ENCODE measurements at places on chromosomes 3 and 15.
A peak's percentile ranks its signal among the peaks of the same experiment; 100 is the strongest.

DNA sequence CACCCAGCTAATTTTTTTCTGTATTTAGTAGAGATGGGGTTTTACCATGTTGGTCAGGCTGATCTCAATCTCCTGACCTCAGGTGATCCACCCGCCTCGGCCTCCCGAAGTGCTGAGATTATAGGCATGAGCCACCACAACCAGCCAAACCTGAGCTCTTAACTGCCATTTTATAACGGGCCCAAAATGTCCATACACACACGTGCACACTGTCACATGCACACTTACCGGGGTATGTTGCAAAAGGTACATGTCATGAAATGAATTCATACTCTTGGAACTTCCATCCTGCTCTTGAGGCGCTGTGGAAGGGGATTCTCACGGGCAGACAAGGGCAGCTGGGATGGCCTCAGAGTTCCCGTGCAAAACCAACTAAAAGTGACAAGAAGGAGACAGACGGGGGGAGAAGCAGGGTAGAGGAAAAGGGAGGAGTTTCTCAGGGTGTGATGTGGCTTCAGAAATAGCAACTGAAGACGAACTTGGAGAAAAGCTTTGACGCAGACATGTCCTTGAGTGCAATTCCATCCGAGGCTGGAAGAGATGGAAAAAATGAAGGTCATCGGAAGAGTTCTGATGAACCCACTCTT is 110.9 kb downstream of the BDH1 start:
- no peak for DNase-seq

DNA sequence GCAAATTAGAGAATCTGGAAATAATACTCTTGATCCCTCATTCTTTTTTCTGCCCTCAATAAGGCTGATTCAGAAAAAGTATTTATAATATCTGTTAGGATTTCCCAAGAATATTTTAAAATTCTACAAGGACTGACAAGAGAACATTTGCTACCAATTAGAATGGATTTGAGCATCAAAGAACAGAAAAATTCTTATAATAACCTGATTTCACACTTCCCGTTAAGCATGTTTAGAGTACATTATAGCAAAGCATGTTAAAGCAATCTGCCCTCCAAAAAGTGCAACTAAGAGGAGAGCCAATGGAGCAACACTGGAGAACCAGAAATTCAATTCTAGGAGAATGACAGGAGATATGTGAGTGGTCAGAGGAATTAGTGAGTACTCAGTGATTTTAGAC is 57.2 kb downstream of the THBS1 start:
- DNase-seq, result no peak

DNA sequence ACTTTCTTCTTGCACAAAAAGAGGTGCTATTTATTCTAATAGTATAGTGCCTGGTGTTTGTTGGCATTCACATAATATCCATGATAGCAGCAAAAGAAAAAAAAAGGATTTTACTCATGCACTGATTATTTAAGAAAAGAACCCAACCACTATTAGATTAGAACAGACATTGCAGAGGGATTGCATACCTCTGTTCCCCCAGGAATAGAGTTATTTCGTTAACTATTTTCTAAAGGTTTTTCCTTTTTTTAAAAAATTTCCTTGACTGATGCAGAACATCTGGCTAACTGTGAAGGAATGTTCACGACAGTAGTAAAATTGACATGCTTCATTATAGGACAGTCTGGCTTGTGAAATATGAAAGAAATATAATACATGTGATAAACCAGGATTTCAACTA is 136.6 kb upstream of the PTX3 start:
- DNase-seq, result no peak

GRCh38 chr3:124322966-124323365 is 331.0 kb upstream of the ROPN1 start:
- DNase-seq, result no peak

- DNase-seq, result no peak
These were observed 3.0 kb downstream of the FAM174B start for GRCh38 chr15:92652576-92652966.

DNA sequence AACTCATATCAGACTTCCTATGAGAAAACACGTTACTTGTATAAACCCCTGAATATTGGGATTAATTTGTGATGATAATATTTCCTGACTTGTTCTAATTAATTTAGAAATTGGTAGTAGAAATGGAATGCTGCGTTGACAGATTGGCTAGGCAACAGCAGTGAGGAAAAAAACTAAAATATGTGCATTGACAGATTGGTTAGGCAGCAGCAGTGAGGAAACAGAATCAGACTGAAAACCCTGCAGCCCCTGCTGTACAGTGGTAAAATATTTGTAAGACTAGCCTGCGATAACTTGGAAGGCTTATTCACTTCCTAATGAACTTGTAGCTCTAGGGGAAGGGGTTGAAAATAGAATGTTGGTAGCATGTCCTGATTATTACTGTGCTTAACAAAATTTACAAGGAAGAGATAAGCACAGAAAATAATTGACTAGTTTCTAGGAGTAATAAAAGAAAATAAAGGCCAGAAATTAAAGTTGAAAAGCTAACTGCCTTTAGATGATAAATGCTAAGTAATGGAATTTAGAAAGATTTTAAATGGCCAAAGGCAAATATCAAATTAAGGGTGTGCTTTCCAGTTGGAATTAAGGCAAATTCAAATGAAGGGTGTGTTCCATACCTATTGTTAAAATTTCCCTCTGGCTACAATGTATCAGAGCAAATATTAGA is 29.9 kb upstream of the IL16 start:
- no peak for DNase-seq

DNA sequence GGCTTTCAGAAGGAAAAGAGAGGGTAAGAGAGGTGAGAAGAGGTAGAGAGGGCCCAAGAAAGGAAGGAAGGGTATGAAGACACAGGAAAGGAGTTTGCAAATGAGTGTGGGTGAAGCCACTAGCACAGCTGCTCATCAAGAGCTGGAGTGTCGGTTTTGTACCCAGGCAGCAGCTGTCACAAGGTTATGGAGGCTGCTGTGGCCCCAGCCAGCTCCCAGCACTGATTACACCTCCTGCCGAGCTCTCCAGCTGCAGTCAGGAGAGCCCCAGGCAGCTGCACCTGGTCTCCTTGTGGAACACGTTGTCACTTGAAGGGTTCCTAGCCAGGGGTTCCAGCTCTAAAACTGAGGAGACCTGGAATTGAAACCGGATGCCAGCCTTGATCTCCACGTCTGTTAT is 60.4 kb upstream of the CHD2 start:
- peak; percentile 89 for DNase-seq

DNA sequence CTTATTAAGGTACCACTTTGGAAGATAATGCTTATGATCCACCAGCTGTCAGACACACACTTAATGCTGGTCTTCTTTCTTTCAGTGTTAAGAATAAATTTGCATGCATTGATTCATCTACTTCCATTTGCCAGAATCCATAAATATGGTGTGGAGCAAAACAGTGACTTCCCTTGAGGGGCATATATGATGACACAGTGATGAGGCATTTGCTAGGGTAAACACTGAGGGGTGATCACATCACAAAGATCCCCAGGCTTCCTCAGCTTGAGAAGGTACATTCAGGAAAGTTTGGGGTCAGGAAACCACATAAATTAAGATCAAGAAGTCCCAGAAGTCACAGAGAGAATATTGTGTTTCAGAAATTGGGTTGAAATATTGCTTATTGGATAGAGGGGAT is 9.9 kb upstream of the ZBED2 start:
- DNase-seq, result no peak

DNA sequence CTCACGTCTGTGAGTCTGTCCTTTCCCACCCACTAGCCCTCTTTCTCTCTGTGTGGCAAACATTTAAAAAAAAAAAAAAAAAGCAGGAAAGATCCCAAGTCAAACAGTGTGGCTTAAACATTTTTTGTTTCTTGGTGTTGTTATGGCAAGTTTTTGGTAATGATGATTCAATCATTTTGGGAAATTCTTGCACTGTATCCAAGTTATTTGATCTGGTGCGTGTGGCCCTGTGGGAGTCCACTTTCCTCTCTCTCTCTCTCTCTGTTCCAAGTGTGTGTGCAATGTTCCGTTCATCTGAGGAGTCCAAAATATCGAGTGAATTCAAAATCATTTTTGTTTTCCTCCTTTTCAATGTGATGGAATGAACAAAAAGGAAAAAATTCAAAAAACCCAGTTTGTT is 97.7 kb downstream of the GAP43 start:
- no peak for DNase-seq

- no peak for DNase-seq
These were observed 242.1 kb upstream of the NR2E3 start for GRCh38 chr15:71568227-71568626.

- DNase-seq, result no peak
These were observed 1036.3 kb downstream of the TBL1XR1 start for GRCh38 chr3:176160997-176161396.

GRCh38 chr3:22141769-22142168 is 390.8 kb upstream of the ZNF385D start:
- no peak for DNase-seq

DNA sequence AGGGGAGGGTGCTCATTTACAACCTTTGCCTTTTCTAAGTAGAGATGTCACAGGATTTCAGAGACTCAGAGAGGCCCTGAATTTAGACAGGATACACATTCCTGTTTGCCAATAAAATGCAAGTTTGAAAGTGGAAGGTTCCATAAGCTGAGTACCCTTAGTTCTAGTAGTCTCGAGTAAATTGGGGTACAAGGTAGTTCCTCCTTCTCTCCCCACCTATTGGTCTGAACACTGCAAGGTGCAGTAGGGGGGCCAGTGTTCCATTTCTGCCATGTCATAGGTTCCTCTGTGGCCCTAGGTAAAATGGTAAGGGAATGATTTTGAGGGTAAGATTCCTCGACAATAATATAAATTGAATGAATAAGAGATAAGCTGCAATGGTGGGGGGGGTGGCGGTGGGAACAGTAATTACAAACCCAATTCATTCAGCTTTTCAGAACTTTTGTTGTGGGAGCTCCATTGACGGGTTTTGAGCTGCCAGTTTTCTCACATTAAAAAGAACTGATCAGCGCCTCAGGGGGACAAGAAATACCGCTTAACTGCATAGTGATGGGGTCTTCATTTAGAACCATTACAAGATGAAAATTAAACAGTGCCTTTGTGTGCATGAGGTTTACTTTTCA is 5.9 kb downstream of the SOX2 start:
- no peak for DNase-seq

DNA sequence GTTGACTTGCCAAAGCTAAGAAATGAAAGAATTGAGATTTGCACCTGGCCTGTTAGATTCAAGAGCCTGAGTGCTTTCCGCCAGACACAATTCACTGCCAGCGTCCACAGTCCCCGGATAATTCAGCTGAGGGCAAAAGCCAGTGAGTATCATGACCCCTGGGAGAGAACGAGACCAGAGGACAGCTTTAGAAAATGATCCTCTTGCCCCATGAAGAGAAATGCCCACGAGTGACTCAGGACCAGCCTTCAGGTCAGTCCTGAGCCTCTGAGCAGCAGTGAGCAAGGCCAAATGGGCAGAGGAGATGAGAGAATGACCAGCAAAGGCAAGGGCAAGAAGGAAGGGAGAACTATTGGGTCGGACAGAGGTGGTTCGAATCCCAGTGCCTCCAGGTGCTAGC is 273.5 kb downstream of the FAM43A start:
- DNase-seq, result no peak

- no peak for DNase-seq
These were observed 5.2 kb downstream of the SST start for GRCh38 chr3:187665010-187665409.

DNA sequence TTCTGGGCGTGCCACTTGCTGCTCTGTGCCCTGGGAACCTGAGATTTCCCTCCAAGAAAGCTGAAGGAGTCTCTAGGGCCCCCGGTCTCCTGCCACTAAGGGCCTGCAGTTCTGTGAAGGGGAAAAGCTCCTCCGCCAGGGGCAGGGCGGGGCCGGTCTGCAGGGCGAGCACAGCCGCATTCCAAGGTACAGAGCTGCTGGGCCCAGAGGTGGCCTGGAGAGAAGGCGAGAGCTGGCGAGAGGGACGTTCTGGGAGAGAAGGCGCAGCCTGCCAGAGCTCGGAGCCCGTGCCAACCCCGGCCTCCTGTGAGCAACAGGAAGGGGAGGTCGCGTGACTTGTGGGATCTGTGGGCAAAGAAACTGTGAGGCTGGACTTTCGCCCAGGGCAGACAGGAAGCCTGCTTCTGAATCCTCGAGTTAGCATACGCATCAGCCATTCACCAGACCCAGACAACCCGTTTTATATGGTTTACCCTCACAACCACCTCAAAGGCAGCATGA is 500.4 kb downstream of the SHQ1 start:
- no peak for DNase-seq

DNA sequence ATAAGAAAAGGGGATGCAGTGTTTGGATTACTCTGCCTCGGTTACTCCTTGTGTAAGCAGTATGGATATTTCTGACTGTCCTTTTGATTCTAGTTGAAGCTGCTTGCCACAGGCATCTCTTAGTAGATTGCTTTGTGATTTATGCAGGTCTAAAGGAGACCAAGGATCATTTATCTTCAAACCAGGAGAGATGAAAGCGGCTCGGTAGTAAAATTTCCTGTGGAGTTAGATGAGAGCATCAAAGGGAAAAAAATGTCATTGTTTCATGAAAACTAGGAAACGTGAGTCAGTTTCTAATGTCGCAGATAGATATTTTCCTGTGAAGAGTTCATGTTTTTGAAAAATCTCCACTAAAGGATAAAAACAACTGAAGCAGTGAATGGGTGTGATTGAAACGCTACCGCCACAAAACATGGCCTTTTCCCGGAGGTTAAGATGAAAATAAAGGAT is 254.0 kb upstream of the TBL1XR1 start:
- DNase-seq, result no peak

DNA sequence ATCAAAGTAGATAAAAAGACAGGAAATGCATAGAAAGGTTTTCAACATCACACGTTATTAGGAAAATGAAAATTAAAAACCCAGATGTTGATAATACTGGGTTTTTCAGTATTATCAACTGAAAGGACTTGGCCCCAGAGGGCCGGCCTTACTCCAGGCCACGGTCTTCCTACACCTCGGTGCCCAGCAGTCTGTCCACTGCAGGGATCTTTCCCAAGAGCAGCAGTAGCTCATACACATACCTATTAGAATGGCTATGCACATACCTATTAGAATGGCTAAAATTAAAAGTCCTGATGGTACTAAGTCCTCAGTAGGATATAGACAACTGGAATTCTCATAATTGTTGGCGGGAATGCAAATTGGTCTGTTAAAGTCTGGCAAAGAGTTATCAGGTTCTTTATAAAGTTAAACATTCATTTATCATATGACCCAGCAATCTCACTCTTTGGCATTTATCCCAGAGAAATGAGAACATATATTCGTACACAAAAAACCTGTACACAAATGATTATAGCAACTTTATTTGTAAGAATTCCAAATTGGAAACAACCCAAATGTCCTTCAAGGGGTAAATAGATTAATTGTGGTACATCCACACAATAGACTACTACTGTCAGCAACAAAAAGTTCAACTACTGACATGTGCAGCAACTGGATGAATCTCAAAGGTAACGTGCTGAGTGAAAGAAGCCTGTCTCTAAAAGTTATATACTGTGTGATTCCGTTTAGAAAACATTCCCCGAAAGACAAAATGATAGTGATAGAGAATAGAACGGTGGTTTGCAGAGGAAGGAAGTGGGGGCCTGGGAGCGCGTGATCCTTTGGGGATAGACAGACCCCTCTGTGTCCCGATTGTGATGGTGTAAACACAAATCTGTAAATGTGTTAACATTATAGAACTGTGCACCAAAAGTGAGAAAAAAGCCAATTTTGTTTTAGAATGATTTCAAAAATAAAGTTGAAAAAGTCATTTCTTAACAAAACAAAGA is 62.3 kb downstream of the MCTP2 start:
- DNase-seq, result no peak
